B cell (primary cell): ENCODE measurements at places on chromosomes 1 and 21.

GRCh38 chr1:67339623-67340343 is 32.1 kb downstream of the IL12RB2 start:
- no peak overlapping the region for H3K27ac ChIP-seq
- no peaks in the 10 kb centered on the region for H3K36me3 ChIP-seq

DNA sequence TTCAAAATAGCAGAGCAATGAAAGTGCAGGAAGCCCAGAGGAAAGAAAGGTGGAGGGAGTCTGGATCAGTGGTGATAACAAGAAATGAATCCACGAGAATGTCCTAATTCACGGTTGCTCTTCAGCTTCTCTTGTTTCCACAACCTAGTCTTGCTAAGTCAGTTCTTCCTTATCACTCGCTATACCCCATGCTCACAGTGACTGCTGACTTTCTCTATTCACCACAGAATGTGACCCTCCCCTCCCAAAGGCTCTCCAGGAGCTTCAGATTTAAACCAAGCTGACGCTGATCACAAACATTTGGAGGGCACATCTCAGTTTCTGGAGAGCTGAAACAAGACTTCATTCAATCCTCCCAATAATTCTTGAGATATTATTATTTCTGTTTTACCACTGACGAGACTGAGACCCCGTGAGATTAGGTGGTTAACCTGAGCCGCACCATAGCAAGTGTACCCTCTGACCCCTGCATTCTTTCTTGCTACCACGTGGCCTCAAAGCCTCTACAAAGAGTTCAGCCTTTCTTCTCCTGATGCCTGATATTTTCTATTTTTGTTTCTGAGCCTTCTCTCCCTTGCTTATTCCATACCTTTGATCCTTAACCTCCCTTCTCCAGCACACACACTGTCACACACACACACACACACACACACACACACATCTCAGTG is 10.7 kb upstream of the CCN1 start:
- H3K27ac ChIP-seq = no peak overlapping the region
- H3K4me1 ChIP-seq = no peaks in the 10 kb centered on the region
- no peaks in the 10 kb centered on the region for H3K36me3 ChIP-seq
- H3K4me3 ChIP-seq = no peak overlapping the region

GRCh38 chr1:20100632-20101355 is 18.5 kb downstream of the PLA2G2D start:
- DNase-seq = peak; percentile 74
- H3K4me3 ChIP-seq = no peak overlapping the region
- peaks cover 5% of the 10 kb centered on the region for H3K4me1 ChIP-seq
- no peaks in the 10 kb centered on the region for H3K27me3 ChIP-seq
- H3K36me3 ChIP-seq = no peaks in the 10 kb centered on the region
- H3K27ac ChIP-seq = no peak overlapping the region

DNA sequence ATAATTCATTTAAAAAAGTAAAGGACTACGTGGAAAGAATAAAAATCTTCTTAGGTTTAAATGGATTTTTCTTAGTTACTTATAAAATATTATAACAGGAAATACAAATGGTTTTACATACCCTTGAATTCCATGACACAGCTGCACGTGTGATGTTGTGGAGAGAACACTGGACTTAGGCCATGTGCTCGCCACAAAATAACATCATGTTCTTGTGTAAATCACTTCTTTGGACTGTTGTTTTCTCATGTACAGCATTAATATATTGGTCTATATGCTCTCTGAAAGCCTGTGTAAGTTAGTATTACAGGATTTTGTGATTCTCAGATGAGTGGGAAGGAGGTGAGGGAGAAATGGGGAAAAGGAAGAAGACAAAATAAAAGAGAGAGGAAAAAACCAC is 228.2 kb downstream of the DNM3 start:
- no peak overlapping the region for H3K27ac ChIP-seq
- no peak for DNase-seq
- H3K4me1 ChIP-seq = no peaks in the 10 kb centered on the region
- H3K27me3 ChIP-seq = no peaks in the 10 kb centered on the region
- no peaks in the 10 kb centered on the region for H3K36me3 ChIP-seq
- H3K4me3 ChIP-seq = no peak overlapping the region

DNA sequence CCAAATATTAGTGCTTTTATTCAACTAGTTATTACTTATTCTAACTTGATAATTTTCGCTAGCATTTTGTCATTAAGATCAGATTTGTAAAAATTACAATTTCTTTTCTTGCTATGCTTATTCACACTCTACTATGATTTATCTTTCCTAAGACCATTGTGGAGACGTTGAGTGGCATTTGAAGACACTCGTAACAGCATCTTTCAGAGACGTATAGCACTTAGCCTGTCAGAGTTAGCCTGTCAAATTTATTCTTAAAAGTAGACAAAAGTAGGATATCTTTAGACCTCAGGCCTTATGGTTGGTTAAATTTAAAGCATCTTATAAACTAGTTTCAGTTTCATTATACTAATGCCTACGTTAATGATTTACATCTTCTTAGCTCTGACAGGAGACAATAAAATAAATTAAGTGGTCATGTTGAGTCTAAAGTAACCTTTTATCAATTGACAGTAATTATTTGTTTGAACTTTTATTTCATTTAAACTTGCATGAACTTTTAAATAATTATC is 1410.1 kb downstream of the MRPL39 start:
- no peaks in the 10 kb centered on the region for H3K36me3 ChIP-seq
- DNase-seq = no peak
- no peaks in the 10 kb centered on the region for H3K4me1 ChIP-seq
- H3K4me3 ChIP-seq = no peak overlapping the region

DNA sequence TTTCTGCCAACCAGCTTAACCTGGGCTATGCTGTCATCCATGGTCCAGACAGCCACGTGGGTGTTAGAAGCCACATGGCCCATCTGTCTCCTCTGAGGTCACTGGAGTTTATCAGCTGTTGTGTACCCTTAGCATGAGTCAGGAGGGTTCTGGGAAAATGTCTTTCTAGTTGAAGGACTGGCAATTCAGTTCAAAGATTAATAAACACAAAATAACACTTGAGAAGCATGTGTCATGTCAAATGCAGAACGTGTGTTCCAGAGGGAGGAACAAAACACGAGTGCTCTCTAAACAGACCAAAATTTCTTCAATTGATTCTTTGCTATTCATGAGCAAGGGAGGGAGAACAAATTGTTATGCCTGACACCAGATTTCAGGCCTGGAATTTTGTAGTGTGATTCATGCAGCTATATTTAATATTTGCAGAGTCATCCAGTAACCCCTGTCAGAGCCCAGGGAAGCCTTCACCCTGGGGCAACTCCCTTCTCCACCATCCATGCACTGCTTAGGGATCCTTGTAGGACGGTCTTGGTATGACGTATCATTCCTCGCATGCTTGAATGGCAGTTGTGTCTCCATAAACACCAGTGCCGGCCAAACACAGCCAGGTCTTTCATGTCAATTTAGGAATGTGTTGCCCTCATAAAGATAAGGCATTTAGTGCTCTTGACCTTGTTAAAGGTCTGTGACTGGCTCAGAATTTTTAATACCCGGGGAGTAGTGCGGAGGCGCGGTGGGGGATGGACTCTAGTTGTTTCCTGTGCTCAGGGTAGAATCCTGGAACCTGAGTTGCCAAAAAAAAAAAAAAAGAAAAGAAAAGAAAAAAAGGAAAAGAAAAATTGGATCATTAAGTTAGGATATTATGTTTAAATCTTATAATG is 27.7 kb upstream of the DYRK1A start:
- H3K4me1 ChIP-seq = no peaks in the 10 kb centered on the region
- no peaks in the 10 kb centered on the region for H3K27me3 ChIP-seq
- H3K27ac ChIP-seq = no peak overlapping the region
- H3K4me3 ChIP-seq = no peak overlapping the region

- no peak overlapping the region for H3K4me3 ChIP-seq
- H3K27ac ChIP-seq = no peak overlapping the region
- no peaks in the 10 kb centered on the region for H3K27me3 ChIP-seq
- DNase-seq = no peak
Observed at GRCh38 chr1:229006121-229006870, 264.6 kb upstream of the RAB4A start.

DNA sequence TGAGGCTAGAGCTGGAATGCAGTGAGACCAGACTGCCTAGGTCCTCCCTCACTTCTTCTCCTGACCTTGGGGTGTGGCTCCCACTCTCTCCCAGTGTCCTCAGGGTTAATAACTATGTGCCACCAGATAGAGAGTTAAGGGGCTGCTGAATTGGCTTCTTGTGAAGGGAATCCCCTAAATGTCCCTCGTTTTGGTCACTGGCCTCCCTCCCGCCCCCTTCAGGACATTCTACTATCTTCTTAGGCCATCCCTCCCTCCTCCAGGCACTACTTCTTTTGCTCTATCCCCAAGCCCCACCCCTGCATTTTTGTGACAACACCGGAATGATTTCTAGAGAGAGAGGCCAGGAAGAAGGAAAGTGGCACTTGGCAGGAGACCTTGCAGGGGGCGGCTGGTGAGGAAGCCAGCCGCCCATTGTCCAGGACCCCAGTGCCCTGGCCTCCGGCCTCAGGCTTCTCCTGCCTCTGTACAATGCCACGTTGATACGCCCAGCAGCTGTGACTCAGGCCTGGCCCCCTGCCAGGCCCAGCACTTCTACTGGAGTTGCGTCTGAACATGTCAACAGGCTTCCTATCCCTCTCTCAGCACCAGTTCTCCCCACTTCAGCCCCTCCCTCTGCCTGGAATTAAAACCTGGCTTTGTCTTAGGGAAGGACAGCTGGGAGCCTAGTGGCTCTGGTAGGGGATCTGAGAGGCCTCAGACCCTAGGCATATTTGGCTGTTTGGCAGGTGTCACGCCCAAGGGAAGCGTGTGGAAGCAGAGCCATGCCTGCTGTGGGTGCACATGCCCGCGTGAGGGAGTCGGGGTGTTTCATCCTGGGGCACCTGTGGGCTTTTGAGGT is 9.1 kb downstream of the LMNA start:
- no peaks in the 10 kb centered on the region for H3K27me3 ChIP-seq
- H3K36me3 ChIP-seq = no peaks in the 10 kb centered on the region
- H3K4me3 ChIP-seq = no peak overlapping the region

DNA sequence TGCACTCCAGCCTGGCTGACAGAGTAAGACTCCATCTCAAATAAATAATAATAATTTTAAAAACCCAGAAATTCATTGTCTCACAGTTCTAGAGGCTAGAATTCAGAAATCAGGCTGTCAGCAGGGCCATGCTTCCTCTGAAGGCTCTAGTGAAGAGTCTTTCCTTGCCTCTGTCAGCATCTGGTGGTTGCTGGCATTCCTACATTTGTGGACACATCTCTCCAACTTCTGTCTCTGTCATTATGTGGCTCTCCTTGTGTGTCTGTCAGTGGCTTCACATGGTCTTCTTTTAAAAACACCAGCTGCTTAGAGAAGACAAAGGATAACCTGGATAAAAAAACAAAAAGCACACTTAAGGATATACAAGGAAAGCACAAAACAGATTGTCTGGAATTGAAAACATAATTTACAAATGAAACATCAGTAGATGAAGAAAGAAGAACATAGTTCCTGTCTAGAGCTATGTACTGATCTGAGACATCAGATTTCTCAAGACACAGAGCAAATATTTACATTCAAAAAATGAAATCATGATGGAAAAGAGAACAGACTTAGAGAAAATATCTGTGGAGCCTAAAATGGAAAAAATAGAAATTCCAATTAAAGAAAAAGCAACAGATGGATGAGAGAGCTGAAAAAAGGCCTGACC is 32.7 kb upstream of the ASB17 start:
- peaks cover 4% of the 10 kb centered on the region for H3K27me3 ChIP-seq
- DNase-seq = no peak
- no peak overlapping the region for H3K4me3 ChIP-seq
- H3K36me3 ChIP-seq = no peaks in the 10 kb centered on the region
- H3K4me1 ChIP-seq = no peaks in the 10 kb centered on the region

GRCh38 chr1:241229216-241229615 is 127.8 kb downstream of the RGS7 start:
- H3K4me3 ChIP-seq = no peak overlapping the region
- H3K27me3 ChIP-seq = no peaks in the 10 kb centered on the region
- H3K27ac ChIP-seq = no peak overlapping the region
- H3K36me3 ChIP-seq = no peaks in the 10 kb centered on the region
- no peaks in the 10 kb centered on the region for H3K4me1 ChIP-seq

DNA sequence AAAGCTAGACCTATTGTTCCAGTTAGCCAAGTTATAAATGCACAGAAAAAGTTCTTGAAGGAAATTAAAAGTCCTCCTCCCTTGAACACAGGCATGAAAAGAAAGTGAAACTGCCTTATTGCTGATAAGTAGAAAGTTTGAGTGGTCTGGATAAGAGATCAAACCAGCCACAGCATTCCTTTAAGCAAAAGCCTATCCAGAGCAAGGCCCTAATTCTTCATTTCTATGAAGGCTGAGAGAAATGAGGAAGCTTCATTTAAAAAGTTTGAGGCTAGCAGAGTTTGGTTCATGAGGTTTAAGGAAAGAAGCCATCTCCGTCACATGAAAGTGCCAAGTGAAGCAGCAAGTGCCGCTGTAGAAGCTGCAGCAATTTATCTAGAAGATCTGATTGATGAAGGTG is 2.7 kb upstream of the SSX2IP start:
- H3K27me3 ChIP-seq = no peaks in the 10 kb centered on the region
- DNase-seq = peak; percentile 43
- H3K27ac ChIP-seq = peak overlapping the region; percentile 31
- H3K36me3 ChIP-seq = no peaks in the 10 kb centered on the region
- peaks cover 12% of the 10 kb centered on the region for H3K4me1 ChIP-seq
- peak overlapping the region; percentile 31 for H3K4me3 ChIP-seq

DNA sequence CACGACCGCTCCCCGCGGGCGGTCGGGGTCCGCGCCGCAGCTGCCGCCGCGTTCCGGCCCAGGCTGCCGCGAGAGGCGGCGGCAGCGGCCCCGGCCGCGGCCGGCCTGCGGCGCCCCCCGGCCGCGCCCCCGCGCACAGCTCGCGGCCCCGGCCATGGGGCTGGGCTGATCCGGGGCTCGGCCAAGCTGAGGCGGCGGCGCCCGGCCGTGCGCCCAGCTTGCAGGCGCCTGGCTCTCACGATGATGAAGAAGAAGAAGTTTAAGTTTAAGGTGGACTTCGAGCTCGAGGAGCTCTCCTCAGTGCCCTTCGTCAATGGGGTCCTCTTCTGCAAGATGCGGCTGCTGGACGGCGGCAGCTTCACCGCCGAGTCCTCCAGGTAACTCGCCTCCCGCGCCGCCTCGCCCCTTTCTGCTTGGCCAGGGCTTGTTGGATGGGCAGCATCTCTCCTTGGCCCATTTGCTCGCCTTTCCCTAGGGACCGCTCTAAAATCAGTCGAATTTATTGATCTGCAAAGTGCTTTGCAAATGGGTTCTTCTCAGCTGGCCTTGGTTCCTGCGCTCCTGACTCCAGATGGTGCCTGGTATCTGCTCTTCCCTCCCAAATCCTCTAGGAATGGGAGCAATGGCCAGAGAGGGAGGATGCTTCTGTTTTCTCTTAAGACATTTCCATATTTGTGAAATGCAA is 431 bp downstream of the EEIG2 start:
- H3K4me3 ChIP-seq = peak overlapping the region; percentile 74
- no peaks in the 10 kb centered on the region for H3K36me3 ChIP-seq
- H3K27ac ChIP-seq = no peak overlapping the region
- peak; percentile 64 for DNase-seq

GRCh38 chr1:150121236-150121862 is 28.4 kb upstream of the PLEKHO1 start:
- H3K4me3 ChIP-seq = no peak overlapping the region
- no peaks in the 10 kb centered on the region for H3K27me3 ChIP-seq
- DNase-seq = no peak
